ENCODE measurements at places on chromosomes 5 and 9. TPM values are rescaled to one million over a fixed set of nuclear protein-coding genes. Genes with fewer than 3 reads are reported as not detected.

Gene KCNMB1
- total RNA-seq, result not detected

Gene FOXD4L6
- total RNA-seq, result not detected

Gene ASPN
- total RNA-seq, result 11.2 TPM

Gene TBC1D13
- total RNA-seq, result 10.8 TPM

Gene ADGRV1
- total RNA-seq, result 0.17 TPM

Gene NRG2
- 0.32 TPM for total RNA-seq

Gene SHOC1
- total RNA-seq, result not detected

Gene TXNDC8
- not detected for total RNA-seq

Gene PPP6C
- total RNA-seq, result 7.3 TPM

Gene CCL19
- total RNA-seq, result not detected

Gene CD72
- total RNA-seq, result 1.9 TPM

Gene IDNK
- 7.4 TPM for total RNA-seq

Gene ANKRD18B
- total RNA-seq, result 2.3 TPM

Gene ARHGEF28
- total RNA-seq, result 2.5 TPM

Gene CDH9
- not detected for total RNA-seq

Gene CAVIN4
- total RNA-seq, result 1.6 TPM
